ENCODE measurements at places on chromosomes 16 and 17.

DNA sequence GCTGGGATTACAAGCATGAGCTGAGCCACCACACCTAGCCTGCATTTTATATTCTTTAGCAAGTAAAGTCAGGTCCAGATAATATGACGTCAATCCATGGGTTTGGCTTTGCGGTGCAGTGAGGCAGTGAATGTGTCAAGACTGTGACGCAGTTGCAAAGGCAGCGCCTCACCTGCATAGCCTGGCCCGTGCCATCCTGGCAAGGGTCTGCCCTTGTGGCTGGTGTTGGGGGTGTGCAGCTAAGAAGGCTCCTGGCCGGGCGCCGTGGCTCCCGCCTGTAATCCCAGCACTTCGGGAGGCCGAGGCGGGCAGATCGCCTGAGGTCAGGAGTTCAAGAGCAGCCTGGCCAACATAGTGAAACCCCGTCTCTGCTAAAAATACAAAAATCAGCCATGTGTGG, 7.0 kb downstream of the PDF start:
- DNase-seq: no peak

GRCh38 chr16:23561586-23561985, 4.1 kb downstream of the UBFD1 start:
- DNase-seq: no peak

GRCh38 chr17:8124350-8125153, 646 bp upstream of the HES7 start:
- no peak for DNase-seq

- no peak for DNase-seq
Observed at GRCh38 chr16:71924710-71925109, 29.4 kb downstream of the IST1 start.

- DNase-seq: no peak
Observed at GRCh38 chr16:68689921-68690320, 44.8 kb downstream of the CDH3 start.

DNA sequence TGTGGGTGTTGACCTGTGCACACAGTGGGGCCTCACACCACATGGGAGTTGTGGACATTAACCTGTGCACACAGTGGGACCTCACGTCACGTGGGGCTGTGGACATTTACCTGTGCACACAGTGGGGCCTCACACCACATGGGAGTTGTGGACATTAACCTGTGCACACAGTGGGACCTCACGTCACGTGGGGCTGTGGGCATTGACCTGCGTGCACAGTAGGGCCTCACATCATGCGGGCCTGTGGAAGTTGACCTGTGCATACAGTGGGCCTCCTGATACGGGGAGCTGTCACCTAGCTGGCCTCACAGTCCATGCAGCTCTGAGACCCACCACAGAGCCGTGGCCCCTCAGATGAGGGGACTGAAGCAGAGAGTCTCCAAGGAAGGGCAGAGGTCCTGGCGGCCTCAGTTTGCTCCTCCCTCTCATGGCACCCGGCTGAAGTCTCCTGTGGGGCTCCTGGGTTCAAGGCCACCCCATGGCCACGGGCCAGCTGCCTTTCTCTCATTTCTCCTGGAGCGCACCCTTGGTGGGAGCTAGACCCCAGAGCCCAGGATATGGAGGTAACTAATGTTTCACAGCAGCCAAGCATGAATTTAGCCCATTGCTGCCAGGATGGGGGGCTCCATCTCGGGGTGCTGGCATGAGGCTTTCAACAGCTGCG, 21.0 kb downstream of the CACNA1H start:
- no peak for DNase-seq

DNA sequence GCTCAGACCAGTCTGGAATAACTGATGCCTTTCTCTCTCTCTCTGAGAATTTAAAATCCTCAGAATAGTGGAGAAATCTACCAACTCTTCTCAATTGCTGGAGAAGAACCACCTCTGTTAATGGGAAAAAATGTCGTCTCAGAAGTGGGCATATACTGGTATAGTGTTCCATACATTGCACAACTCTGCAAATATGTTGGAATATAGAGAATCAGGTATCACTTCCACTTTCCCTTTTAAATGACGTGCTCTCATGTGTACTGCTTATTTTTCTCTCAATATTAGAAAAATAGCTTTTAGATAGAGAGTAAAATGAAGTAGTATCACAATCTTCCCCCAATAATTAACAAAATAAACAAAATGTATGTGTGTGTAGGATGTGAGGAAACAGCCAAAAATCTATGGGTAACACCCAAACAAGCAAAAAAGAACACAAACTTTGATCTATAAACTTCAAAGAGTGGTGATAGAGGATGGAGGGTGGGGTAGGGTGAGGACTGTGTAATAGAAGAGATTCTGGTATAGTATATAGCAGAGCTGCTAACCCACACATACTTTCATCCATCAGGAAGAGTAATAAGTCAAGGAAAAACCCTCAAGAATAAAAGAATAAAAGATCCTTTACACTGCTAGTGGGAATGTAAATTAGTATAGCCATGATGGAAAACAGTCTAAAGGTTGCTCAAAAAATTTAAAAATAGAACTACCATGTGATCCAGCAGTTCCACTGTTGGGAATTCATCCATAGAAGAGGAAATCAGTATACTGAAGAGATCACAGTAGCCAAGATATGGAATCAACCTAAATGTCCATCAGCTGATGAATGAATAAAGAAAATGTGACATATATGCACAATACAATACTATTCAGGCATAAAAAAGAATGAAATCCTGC, 46.9 kb downstream of the NFATC3 start:
- DNase-seq: no peak

GRCh38 chr17:81513372-81513752, 763 bp upstream of the ACTG1 start:
- DNase-seq: peak; percentile 49

DNA sequence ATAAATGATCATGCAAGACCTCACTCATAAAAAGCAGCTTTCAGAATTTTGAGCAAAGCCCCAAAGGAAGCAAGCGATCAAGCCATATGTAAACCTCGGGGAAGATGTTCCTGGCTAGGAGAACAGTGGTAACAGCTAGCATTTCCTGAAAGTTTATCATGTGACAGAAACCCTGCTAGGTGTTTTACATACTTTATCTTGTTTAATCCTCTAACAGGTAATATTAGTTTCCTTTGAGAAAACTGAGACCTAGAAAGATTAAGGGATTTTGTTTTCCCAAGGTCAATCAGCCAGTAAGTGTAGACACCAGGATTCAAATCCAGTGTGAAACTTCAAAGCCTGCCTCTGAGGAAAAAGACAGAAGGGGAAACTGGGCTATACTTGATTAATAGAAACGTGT, 362.4 kb upstream of the MAF start:
- no peak for DNase-seq

DNA sequence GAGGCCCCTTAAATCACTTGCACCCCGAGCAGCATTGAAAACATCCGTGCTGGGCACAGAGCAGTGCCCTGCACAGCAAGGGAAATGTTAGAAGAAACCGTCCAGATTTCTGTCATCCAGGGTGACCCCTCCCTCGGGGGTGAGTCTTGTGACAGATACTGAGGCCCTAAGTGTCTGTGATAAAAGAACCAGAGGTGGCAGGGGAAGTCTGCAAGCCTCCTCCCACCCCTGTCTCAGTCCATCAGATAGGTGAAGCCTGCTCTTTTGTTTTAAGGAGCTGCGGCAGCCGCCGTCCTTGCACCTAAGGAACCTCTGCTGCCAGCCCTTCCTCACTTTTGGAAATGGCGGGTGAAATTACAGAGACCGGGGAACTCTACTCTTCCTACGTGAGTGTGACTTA, 845 bp upstream of the NAT9 start:
- DNase-seq: no peak

DNA sequence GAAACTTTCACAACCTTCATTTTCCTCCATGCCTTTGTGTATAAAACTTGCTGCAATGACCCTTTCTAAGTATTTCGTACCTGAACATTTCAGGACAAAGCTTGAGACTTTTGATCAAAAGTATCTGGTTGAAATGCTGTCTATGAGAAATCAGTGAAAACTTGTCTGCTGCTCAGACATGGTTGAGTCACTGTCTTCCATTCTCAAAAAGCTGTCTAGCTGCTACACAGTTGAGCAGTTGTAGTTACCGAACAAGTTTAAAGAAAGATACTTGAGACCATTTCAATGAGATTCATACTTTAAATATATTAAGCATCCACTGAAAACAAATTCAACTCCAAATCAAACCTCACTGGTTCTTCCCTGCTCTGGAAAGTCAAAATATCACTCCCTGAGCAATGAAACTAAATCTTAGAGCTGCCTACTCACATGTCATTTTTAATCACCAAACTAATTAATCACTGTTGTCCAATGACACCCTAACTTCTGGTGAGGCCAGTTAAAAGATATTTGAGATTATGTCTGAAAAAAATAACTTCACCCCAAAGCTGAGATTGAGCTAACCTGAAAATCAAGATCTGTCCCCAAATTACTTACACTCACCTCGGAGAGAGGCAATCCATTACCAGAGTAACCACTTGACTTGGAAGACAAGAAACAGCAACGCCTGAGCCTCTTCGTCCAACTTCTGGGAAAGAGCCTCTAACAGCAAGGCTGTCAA, 488 bp downstream of the TMEM100 start:
- no peak for DNase-seq

DNA sequence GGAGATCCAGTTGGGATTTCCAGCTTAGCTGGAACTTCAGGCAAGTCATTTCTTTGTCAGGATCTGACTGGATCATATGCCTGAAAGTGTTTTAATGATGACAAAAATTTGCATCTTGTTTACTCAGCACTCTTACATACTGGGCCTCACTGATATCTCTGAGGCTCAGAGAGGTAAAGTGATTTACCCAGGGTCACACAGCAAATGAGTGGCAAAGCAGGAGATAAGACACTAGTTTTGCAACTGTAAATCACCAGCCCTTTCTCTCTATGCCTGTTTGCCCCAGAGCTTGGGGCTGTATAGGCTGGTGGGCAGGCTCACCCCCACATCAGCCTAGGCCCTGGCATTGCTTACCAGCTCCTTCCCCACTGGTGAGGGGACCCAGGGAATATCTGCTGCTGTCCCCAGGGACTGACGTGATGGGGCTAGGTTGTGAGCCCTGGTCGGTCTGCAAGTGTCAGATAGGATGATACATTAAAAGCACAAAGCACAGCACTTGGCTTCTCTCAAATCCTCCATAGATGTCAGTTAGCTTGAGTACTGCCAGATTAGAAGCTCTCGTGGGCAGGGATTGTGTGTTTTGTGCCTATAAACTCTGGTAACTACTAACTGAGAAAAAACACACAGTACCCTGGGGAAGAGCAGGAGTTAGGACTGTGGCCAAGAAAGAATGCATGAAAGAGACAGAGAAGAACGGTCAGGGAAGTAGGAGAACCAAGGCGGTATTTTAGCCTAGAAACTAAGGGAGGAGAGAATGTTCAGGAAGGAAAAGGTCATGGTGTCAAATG, 165.4 kb downstream of the COPRS start:
- no peak for DNase-seq

- no peak for DNase-seq
Observed at GRCh38 chr17:17938388-17939107, 33.7 kb downstream of the TOM1L2 start.

GRCh38 chr17:80857756-80858171, 133.9 kb upstream of the CHMP6 start:
- DNase-seq: no peak

DNA sequence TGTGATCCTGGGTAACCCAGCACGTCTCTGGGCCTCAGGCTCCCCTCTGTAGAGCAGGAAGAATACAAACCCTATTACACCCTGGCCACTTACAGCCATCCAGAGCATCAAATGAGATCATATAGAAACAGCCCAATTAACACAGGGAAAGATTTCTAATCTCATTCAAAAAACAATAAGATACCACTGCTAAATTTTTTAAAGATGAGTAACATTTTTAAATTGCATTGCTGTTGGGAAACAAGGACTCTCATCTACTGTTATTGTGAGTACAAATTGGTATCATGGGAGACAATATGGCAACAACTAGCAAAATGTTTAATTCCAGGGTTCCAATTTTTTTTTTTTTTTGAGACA, 41.1 kb downstream of the SRL start:
- peak; percentile 62 for DNase-seq

GRCh38 chr17:5234645-5235576, at the start of gene SCIMP:
Gene SCIMP, minus strand, starts transcription at chr17:5234860. Its CDS starts 105 bp downstream, at chr17:5234755.
- DNase-seq: no peak

DNA sequence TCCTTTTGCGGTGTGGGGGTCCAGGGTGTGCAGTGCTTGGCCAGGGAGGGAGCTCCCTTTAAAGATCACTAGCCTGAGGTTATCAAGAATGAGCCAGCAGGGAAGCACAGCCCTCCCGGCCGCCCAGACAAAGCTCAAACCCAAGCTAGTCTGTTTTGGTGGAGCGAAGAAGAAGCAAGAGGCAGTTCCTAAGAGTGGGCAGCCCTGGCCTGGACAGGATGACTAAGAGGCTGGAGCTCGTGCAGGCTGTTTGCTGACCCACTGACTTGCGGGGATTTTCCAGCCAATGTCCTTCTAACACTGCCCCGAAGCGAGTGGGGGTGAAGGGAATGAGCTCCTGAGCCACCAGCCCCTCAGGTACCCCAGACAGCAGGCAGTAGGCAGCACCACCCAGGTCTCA, 134.4 kb downstream of the COPRS start:
- no peak for DNase-seq

DNA sequence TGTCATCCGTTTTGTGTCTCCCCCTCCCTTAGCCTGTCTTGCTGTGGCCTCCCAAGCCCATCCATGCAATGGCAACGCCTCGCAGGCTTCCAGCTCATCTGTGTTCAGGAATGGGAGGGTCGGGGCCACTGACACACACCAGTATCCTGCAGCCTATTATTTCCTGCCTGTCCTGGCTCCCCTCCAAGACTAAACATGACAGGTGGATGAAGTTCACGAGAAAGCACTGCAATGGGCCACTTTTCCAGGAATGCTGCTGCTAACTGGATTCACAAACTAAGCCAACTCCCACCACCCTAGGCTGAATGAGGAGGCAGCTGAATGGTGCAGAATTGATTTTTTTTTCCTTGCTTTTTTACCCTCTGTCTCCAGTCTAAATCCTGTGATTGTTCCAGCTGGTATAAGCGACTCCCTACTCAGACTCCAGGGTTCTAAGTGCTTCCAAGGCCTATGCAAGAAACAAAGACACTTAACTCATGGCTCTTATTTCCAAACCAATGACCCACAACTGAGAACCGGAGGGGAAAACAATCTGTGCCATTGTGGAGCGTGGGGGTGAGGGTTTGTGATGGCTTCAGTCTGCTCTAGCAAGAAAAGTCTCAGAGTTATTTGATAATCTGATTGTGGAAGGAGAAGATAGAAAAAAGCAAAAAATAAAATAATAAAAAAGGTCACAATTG, 23.3 kb downstream of the TMEM100 start:
- no peak for DNase-seq

GRCh38 chr17:80358861-80359260, 56.1 kb upstream of the ENDOV start:
- no peak for DNase-seq

GRCh38 chr17:41870627-41871026, 5.4 kb upstream of the KLHL11 start:
- no peak for DNase-seq

DNA sequence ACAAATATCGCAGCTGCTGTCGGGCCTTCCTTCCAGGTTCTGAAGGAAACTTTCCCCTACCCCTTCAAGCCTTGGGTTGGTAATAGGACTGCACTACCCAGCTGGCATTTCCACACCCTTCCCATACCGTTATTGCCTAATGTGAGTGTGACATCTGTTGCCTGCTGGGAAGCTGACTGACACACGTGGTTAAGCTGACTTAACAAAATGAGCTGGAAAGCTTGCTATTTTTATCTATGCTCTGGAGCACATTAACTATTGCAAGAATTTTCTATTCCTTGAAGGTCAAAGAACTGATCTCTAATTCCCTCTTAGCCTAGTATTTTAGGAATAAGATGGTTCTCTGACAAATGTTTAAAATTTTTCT, 79.5 kb downstream of the PMP22 start:
- DNase-seq: peak; percentile 85

- peak; percentile 65 for DNase-seq
Observed at GRCh38 chr17:78179372-78179771, 7.5 kb downstream of the TK1 start.

All from AG20443 (cell line).